Mesothelial cell of epicardium (in vitro differentiated cells): ENCODE measurements at places on chromosomes 12 and 14. TPM values are rescaled to one million over a fixed set of nuclear protein-coding genes. Genes with fewer than 3 reads are reported as not detected.

DNA sequence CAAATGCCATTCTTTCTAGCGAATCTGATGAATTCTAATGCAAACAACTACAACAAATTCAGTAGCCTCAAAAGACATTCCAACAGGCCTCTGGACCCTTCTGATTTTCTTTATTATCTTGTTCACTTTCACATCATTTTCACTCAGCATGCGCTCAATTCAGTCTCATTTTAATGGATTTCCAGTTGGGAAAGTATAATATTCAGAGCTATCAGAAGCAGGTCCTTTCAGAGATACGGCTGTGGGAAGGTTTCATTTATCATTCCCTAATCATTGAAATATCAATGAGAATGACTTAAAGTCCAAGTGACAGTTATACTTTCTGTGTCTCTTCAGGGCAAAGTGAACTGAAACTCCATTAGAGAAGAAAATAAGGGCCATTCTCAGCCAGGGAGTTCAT, 1083.7 kb upstream of the FLRT2 start:
- no peaks in the 10 kb centered on the region for H3K36me3 ChIP-seq
- no peak overlapping the region for H3K4me3 ChIP-seq
- H3K27me3 ChIP-seq, result no peaks in the 10 kb centered on the region
- no peak overlapping the region for H3K27ac ChIP-seq
- no peak for DNase-seq
- peaks cover 31% of the 10 kb centered on the region for H3K4me1 ChIP-seq

- peaks cover 3% of the 10 kb centered on the region for H3K4me1 ChIP-seq
- H3K27me3 ChIP-seq, result peaks cover 38% of the 10 kb centered on the region
- DNase-seq, result no peak
- no peaks in the 10 kb centered on the region for H3K36me3 ChIP-seq
- no peak overlapping the region for H3K4me3 ChIP-seq
- H3K27ac ChIP-seq, result no peak overlapping the region
Observed at GRCh38 chr12:52797529-52797894, 1.6 kb upstream of the KRT3 start.

GRCh38 chr12:28963554-28963953, 185.5 kb upstream of the FAR2 start:
- no peak overlapping the region for H3K4me3 ChIP-seq
- no peaks in the 10 kb centered on the region for H3K27me3 ChIP-seq
- DNase-seq, result no peak
- H3K4me1 ChIP-seq, result peaks cover 9% of the 10 kb centered on the region

GRCh38 chr12:96850676-96851075, 56.4 kb upstream of the NEDD1 start:
- H3K27me3 ChIP-seq, result peaks cover 16% of the 10 kb centered on the region
- no peaks in the 10 kb centered on the region for H3K36me3 ChIP-seq
- peaks cover 13% of the 10 kb centered on the region for H3K4me1 ChIP-seq
- no peak overlapping the region for H3K27ac ChIP-seq
- H3K4me3 ChIP-seq, result no peak overlapping the region
- no peak for DNase-seq

DNA sequence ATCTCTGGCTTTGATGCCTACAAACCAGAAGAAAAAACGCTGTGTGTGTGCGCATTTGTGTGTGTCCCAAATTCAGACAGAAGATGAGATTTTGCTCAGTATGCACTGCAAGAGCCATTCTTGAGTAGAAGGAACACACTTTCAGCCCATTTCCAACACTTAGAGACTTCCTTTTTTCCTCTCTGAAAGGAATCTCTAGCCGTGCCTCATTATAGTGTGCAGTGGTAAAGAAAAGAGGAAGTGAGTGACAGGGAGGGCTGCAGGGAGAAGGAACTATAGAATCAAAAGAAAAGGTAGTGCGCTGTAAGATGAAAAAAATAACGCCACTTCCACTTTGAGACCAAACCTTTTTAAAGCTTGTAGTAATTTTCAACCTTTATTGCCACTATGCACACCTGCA, 1400.9 kb upstream of the FLRT2 start:
- peaks cover 14% of the 10 kb centered on the region for H3K4me1 ChIP-seq
- no peak overlapping the region for H3K27ac ChIP-seq
- H3K27me3 ChIP-seq, result no peaks in the 10 kb centered on the region
- no peak for DNase-seq

DNA sequence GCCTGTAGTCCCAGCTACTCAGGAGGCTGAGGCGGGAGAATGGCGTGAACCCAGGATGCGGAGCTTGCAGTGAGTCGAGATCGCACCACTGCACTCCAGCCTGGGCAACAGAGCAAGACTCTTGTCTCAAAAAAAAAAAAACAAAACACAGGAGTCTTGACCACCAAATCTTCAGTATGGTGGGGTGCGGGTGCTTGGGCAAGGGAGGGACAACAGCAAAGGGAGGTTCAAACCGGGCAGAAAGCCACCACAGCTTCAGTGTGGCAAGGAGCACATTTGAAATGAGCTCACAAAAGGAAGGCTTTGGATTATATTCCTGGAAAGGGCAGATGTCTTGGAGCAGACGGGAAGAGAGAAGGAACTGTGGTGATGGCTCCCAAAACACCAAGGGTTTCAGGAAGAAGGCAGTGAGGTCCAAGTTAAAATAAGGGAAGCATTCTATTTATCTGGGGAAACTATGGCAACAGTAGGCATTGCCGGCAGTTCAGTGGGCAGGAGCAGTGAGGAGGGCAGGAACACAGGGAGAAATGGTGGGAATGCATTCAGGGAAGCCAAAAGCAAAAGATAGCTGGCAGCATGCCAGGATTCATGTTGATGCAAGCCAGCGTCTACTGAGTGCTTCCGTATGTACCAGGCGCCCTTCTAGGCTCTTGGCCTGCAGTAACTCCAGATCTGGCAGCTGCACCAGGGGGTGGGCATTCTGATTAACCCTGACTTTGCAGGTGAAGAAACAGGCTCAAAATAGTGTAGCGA, 51.0 kb upstream of the SRSF5 start:
- H3K27me3 ChIP-seq, result no peaks in the 10 kb centered on the region
- H3K4me3 ChIP-seq, result no peak overlapping the region
- H3K36me3 ChIP-seq, result no peaks in the 10 kb centered on the region
- peaks cover 63% of the 10 kb centered on the region for H3K4me1 ChIP-seq

- H3K36me3 ChIP-seq, result peaks cover 13% of the 10 kb centered on the region
- H3K27ac ChIP-seq, result no peak overlapping the region
- H3K27me3 ChIP-seq, result no peaks in the 10 kb centered on the region
- no peaks in the 10 kb centered on the region for H3K4me1 ChIP-seq
Observed at GRCh38 chr12:44126806-44127205, 290.9 kb downstream of the TMEM117 start.

GRCh38 chr12:28699029-28699428, 450.0 kb upstream of the FAR2 start:
- no peaks in the 10 kb centered on the region for H3K4me1 ChIP-seq
- H3K27ac ChIP-seq, result no peak overlapping the region
- no peak overlapping the region for H3K4me3 ChIP-seq
- DNase-seq, result no peak
- no peaks in the 10 kb centered on the region for H3K36me3 ChIP-seq
- H3K27me3 ChIP-seq, result no peaks in the 10 kb centered on the region

DNA sequence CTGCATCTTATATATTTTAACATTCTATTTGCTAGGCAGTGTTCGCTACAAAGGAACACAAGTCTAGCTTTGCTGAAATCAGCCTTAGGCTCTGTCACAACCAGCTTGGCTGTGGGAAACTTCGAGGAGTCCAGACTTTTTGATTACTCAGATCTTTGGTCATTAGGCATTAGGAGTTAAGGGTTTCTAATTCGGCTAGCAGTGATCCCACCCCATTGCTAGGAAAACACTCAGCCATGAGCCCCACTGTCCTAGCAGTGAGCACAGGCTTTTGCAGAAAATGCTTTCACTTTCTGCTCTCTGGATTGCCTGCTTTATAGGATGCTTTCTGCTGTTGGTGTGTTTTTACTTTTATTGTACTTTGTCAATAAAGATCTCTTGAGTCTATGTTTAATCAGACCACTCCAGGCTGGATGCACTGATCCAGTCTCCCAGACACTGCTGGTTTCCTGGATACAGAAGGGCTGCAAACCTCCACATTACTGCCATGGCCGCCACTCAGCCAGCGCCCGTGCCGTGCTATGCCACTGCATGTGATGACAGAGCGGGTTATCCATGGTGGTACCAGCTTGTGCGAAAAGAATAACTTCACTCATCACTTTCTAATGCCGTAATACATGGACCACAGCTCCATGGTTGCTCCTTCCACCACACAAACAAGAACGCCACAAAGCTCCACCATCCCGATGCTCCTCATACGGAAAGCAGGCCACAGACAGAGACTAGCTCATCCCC, 41.0 kb upstream of the PYGL start:
- no peak overlapping the region for H3K4me3 ChIP-seq
- H3K27ac ChIP-seq, result no peak overlapping the region
- H3K27me3 ChIP-seq, result peaks cover 29% of the 10 kb centered on the region
- no peaks in the 10 kb centered on the region for H3K36me3 ChIP-seq

DNA sequence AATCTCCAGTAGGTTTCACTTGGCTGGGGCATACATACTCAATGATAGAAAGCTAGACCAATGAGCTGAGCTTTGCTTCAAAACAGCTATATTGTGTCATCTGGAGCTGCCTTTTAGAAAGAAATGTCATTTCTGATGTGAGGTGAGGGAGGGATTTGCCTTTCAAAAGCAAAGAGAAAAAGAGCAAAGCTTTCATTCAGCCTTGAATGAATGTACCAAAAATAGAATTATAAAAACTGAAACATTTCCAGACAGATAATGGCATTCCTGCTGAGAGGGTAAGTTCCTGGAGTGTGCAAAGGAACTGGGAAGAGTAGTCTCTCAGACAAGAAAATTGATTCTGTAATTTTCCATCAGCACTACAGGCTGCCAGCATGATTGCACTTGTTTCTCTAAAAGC, 710.0 kb downstream of the LRFN5 start:
- no peaks in the 10 kb centered on the region for H3K4me1 ChIP-seq
- no peak overlapping the region for H3K27ac ChIP-seq
- no peak for DNase-seq
- H3K4me3 ChIP-seq, result no peak overlapping the region

DNA sequence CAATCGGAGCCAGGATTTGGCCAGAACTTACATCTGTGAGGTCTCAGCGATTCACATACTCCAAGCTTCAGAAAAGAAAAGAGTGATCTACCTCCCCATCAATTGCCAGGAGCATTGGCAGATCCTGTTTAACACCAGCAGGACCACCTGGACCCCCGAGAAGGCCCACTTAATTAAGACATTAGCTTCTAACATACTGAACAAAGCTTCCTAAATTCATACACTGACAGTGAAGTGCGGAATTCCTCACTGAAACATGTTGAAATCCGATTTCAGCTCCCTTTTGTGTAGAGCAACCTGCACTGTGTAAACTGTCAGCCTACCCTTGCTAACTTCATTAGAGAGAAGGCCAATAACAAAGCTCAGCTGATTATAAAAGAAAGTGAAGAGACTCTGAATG, 274.0 kb downstream of the NOVA1 start:
- peaks cover 8% of the 10 kb centered on the region for H3K27me3 ChIP-seq
- H3K4me3 ChIP-seq, result no peak overlapping the region
- H3K4me1 ChIP-seq, result peaks cover 16% of the 10 kb centered on the region
- no peak overlapping the region for H3K27ac ChIP-seq
- no peaks in the 10 kb centered on the region for H3K36me3 ChIP-seq
- no peak for DNase-seq

GRCh38 chr12:132439333-132439904, 50.5 kb upstream of the FBRSL1 start:
- peaks cover 50% of the 10 kb centered on the region for H3K27me3 ChIP-seq
- no peak overlapping the region for H3K4me3 ChIP-seq
- DNase-seq, result no peak
- peaks cover 3% of the 10 kb centered on the region for H3K4me1 ChIP-seq
- H3K27ac ChIP-seq, result no peak overlapping the region

Gene TPH2
- not detected in 3 replicates for total RNA-seq

Gene TAS2R9
- 0.50 to 0.64 TPM (median 0.56 TPM) in 3 replicates for total RNA-seq

Gene PPFIA2
- total RNA-seq, result 1.0 to 1.6 TPM (median 1.1 TPM) in 3 replicates

Gene LHX5
- not detected in 3 replicates for total RNA-seq

Gene WNT5B
- total RNA-seq, result 54.4 to 58.3 TPM (median 56.2 TPM) in 3 replicates

Gene FGF23
- total RNA-seq, result not detected in 3 replicates
